SHP77 treated with DMSO at 0.1 percent for 48 hours (cell line): ENCODE measurements at places on chromosomes 6 and 20.

GRCh38 chr6:53892707-53893106 lies 97.9 kb downstream of the LRRC1 start:
- no peak for DNase-seq

DNA sequence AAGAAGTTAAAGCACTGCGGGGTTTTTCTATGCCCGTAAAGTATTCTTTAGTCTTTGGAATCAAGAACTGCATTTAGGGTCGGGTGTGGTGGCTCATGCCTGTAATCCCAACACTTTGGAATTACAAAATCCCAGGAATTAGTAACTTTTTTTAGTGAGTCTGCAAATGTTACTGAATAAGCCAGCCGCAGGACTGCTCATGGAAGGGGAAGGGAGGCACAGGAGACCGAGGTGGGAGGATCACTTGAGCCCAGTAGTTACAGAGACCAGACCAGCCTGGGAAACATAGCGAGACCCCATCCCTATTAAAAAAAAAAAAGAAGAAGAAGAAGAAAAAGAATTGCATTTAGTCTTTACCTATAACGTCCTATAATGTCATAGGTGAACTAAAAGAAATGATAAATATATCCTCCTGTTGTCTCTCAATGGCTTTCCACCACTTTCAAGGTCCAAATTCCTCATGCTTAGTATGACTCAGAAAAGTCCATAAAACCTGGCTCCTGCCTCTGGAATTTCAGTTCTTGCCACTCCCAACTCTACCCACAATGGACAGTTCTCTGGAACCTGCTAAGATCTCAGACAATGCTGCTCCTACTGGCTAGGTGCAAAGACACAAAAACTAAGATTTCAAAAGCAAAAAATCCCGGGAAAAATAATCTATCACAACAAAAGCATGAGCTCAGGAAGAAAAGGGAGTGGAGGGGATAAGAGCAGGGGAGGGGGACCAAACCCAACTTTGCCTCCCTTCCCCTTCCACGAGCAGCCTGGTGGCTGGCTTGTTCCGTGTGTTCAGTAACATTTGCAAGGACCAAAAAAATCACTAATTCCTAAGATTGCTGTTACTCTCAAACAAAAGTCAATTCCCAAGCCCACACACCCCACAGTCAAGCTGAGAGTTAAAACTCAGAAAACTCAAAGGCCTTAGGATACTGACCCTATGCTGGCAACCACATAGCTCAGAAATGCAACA lies 39.0 kb downstream of the B4GALT5 start:
- DNase-seq, result no peak

GRCh38 chr6:51578994-51579393 lies 508.4 kb downstream of the PKHD1 start:
- DNase-seq, result no peak

GRCh38 chr6:143406673-143407072 lies 43.8 kb downstream of the ADAT2 start:
- DNase-seq, result no peak

- peak; percentile 16 for DNase-seq
Observed at GRCh38 chr20:8601542-8601912, 467.4 kb upstream of the PLCB4 start.

DNA sequence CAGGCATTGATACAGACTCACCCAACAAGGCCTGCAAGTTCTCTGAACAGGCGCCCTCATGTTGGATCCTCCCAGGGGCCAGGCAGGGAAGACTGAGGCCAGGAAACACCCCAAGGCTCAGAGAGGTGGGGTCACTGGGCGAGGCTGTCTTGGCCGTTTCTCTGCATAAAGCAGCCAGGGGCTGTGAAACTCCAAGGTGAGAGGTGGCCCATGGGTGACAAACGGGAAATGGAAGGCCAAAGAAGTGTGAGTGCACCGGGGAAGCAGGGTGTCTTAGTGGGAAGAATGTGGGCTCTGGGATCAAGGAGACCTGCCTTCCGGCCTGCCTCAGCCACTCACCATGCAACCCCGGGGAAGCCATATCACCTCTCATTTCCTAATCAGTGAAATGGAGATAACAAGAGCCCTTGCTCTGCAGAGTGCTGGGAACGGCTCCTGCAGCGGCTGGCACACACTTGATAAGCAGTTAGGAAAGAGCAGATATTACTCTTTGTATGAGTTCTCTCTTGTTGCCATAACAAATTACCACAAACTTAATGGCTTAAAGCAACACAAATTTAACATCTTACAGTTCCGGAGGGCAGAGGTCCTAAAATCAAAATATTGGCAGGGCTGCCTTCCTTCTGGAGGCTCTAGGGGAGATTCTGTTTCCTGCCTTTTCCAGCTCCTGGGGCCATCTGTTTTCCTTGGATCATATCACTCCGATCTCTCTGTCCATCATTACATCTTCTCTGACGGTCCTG lies 168.6 kb downstream of the NFATC2 start:
- DNase-seq, result no peak

GRCh38 chr6:78868116-78868515 lies 765 bp downstream of the IRAK1BP1 start:
- DNase-seq, result no peak

- no peak for DNase-seq
Observed at GRCh38 chr6:5271926-5272325, 10.6 kb downstream of the FARS2 start.

DNA sequence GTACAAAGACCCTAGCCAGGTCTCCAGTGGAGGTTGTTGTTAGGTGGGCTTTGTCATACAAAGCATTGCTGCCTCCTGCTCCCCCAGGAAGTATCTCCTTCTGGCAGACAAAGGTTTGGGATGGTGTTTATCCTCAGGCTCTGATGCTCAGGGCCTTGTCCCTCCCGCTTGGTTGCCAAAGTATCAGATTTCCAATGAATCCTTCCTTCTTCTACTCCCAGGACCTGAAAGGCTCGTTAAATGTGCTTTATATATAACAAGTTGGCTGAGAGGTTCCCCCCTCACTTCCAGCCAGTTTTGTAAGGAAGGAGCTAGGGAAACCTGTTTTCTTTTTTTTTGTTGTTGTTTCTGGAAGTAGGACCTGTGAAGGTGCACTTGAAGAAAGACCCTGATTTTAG lies 14.4 kb downstream of the PTK7 start:
- no peak for DNase-seq

DNA sequence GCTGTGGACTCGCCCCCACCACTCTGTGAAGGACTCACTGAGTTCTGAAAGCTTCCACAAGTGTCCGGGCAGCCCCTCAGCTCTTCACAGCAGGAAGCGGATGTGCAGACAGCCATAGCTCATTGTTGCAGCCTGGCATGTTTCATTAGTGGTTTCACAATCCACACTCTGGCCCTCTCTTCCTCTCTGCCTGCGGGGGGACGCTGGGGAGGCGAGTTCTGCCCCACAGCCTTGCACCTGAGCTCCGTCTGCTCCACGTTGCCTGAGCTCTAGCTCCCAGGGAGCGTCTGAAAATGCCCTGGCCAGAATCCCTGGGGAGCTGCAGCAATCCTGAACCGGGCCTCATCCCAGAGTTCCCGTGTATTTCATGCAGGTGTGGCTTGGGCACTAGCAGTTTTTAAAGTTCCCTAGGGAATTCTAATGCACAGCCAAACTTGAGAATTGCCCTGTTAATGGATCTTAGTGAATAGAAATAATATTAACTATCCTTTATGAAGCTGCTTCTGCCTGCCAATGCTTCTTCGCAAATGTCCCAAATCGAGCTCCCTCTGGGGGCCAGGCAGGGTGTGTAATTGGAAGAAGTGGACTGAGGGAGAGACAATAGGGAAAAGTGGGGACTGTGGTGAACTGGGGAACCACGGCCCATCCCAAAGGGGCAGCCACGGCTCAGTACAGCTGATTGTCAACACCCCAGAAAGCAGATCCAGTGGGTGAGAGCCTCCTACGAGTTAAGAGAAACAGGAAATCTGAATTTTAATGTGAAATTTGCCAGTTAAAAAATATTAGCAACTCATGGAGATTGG lies 51.5 kb downstream of the CTCFL start:
- DNase-seq, result no peak

- no peak for DNase-seq
Observed at GRCh38 chr6:143810745-143811144, 32.4 kb upstream of the LTV1 start.

DNA sequence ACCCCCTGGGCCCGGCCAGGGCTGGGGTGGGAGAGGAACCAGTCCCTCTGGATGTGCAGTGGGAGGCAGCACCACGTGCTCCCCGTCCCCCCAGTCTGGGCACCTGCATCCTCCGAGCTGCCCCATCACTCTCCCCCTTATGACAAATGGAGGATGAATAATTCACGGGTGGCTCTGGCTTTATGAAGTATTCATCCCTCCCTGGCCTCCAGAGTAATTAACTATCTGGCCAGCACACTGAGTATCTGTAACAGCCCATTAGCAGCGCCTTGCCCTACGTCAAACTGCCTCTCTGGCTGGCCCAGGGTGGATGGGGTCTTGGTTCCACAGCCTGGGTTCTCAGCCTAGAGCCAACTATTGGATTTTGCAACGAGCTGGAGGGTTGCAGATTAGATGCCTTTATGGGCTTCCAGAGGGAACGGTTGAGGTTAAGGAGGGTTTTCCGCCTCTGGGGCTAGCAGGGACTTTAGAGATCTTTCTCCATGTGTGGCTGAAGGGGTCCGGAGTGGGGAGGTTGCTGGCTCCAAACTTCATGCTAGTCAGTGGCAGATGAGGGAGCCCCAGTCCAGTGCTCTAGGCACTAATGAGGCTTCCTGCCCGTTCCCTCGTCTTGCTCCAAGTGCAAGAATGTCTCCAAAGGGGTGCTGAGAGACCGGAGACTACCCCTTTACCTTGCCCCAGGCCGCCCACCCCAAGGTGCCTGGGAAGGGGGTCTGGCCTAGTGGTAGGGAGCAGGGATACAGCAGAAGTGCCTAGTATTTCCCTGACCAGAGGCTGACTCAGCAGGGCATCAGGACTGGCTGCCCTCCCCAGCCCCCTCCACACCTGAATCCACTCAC lies 53.5 kb upstream of the MLN start:
- no peak for DNase-seq

GRCh38 chr6:141123049-141123448 lies 1009.7 kb upstream of the GJE1 start:
- DNase-seq, result no peak

DNA sequence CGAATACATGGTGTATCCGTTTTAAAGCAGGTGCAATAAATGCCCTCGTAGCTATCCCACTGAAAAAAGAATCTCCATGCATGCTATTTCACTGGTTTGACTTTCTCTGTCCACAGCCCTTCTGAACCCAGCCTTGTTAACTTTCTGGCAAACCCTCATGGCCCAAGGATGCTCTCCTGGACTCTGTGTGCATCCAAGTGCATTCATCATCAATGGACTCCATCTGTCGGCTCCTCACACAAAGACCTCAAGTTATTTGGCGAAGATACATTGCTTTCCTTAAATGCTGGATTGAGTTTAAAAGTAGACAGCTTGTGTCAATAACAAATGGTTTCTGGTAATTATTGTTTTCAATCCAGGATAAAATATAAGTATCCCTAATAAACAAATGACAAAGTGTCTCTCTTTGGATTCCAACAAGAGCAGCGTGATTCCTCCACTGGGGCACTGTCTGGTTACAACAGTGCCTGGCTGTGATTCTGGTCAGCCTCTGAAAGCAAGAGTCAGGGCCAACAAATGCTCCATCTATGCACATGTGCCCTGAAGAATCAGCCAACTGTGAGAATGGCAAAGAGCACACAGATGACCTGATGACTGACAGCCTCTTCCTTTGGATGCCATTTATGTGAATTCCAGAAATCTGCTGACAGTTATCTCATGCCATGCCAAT lies 55.7 kb downstream of the FYN start:
- DNase-seq, result no peak

DNA sequence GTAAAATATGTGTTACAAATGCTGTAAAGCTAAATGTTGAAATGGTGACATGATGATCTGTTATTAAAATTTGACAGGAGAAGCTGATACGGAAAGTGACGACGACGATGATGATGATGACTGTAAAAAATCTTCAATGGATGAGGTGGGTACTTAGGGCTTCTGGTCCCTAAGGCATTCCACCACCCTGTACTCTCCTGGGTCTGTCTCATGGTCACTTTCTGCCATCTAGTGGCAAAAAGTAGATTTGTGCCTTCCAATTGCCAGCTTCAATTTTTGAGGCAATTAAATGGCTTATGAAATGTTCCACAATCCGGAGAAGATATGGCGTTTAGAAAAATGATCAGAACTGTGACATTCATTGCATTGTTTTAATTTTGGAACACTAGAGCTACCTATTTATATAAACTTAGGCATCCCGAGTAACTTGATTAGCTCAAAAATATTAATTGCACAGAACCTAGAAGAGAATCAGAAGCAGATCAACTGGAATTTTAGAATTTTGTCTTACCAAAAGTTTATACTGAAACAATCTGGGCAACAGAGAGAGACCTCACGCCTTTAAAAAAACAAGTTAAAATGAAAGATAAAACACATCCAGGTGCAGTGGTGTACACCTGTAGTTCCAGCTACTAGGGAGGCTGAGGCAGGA lies 346.5 kb upstream of the PLCB4 start:
- DNase-seq, result peak; percentile 49

DNA sequence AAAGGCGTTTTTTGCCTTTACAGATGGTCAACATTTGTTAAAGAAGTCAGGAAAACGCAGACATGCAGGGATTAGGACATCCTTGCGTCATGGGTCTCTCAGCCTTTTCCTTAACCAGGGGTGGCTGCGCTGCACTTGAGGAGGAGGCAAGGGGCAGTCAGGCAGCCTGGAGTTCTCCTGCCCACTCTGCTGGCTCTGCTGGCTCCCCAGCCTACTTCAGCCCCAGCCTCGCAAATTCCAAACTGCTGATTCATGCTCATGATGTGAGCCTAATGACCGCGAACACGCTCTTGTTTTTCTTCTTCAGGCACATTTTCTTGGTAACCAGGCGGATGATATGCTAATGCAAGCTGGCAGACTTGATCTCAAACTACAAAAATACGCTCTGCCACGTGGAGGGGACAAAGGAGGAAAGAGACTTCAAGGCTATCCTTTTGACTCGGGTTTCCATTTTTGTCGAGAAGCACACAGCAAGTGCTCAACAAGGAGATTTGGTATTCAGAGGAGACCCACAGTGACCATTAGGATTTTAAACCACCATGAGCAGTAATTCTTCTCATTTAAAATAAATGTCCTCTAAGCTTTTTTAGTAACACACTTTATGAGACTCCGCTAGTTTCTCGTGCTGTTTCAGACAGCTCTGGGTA lies 290.3 kb upstream of the STXBP5 start:
- DNase-seq, result peak; percentile 44

DNA sequence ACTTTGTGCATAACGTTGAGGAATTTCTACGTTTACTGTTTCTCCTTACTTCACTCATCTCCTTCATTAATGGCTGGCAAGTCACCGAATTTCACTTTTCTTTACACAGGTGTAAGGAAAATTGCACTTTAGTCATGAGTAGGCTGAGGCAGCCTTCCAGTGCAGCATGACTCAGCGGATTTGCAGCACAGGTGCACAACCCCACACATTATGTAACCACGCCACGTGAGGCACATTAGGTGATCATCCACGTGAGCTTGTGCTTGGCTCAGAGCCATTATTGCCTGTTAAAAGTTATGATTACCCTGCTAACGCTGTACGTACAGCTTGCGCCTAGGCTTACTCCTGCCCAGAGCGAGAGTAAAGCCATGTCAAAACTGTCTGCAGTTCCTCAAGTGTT lies 158.8 kb downstream of the NKAIN2 start:
- peak; percentile 94 for DNase-seq

DNA sequence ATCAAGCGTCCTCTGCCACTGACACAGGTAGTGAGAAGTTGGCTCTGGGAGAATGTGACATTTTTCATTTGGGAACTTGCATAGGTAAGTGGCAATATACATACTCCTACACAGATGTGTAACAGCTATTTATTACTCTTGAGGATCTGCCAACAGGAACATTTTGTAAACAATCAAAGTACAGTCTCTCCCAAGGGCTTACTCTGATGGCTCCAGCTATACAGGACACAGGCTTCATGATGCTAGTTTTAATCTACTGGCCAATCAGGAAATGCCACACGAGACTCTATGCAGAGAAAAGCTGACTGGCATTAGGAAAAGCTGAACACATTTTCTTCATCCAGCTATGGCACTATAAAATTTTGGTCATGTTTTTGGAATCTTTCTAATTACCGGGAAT lies 57.8 kb downstream of the POPDC3 start:
- no peak for DNase-seq
